ENCODE measurements at places on chromosomes 4 and X. TPM values are rescaled to one million over a fixed set of nuclear protein-coding genes. Genes with fewer than 3 reads are reported as not detected.

ANKRD50 gene
- 6.5 TPM for polyA plus RNA-seq

CXorf49B gene
- polyA plus RNA-seq, result not detected

HSFX1 gene
- 0.12 TPM for polyA plus RNA-seq

PDGFC gene
- 22.4 TPM for polyA plus RNA-seq

PCDH11X gene
- not detected for polyA plus RNA-seq

SRPX gene
- polyA plus RNA-seq, result 44.9 TPM

MAGEA6 gene
- polyA plus RNA-seq, result not detected

MAP3K15 gene
- polyA plus RNA-seq, result 0.07 TPM

CDX4 gene
- polyA plus RNA-seq, result not detected

LGI2 gene
- polyA plus RNA-seq, result 0.01 TPM

LRIT3 gene
- polyA plus RNA-seq, result 0.04 TPM

STPG2 gene
- not detected for polyA plus RNA-seq

DRP2 gene
- polyA plus RNA-seq, result 0.12 TPM

CXCL10 gene
- not detected for polyA plus RNA-seq

NSDHL gene
- 13.7 TPM for polyA plus RNA-seq

DNA sequence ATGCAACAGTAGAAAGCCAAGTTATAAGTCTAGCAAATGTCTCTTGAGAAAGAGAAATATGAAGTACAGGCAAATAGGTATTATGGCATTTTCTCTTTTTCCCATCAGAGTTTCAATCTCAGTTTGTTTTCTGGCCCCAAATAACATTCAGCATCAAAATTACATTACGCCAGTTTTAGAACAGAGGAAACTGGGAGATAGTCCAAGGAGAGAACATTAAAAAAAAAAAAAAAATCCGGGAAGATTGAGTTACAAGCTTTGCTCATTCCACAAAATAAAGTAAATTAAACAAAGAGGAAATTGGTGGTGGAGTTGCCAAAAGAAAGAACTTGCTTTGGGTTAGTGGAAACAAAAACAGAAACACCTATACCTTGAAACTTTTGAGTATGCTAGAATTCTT, 50.4 kb upstream of the IL13RA2 start:
- no peak for DNase-seq

DNA sequence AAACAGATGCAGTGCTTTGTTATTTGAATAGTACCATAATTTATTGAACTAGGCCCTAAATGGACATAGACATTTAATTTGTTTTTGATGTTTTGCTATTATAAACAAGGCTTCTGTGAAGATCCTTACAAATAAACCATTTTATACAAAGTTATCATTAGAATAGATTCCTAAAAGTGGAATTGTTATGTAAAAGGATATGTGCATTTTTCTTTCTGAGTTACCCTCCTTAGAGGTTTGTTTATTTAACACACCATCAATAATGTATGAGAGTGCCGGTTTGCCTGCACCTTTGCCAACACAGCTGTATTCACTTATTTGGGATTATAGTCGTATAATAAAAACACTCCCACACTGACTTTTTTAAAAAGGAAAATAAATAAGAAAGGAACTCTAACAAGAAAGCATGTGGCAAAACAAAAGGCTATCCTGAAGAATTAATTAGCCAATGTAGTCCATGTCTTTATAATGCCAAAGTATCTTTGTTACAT, 84.8 kb downstream of the PAK3 start:
- no peak for DNase-seq

DNA sequence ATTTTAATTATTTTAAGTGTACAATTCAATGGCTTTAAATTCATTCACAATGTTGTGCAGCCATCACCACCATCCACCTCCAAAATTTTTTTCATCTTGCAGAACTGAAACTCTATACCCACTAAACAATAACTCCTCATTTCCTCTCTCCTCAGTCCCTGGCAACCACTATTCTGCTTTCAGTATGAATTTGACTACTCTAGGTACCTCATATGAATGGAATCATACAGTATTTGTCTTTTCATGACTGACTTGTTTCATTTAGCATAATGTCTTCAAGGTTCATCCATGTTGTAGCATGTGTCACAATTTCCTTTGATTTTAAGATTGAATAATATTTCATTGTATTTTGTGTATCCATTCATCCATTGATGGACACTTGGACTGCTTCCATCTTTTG, 46.9 kb downstream of the KIF4A start:
- DNase-seq, result no peak

DNA sequence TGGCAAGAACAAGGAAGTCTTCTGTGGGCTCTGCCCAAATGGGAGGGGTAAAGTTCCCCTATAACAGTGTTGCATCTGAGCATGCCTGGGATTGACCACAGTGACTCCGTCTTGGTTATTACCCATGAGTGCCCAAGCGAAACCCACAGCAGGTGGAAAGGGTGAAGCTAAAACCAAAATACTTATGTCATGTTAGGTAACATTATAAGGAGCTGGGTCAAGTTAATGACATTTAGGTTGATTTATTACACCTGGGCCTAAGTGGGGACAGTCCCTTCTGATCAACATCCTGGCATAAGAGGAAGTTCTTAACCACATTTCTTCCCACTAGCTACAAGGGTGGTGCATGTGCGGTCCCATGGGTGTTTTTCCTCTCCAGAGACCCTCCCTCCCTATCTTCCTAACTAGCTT, 1.3 kb upstream of the ZNF732 start:
- no peak for DNase-seq

- DNase-seq, result no peak
Measured at GRCh38 chrX:43557792-43558191, 98.3 kb upstream of the MAOA start.

- DNase-seq, result no peak
Measured at GRCh38 chr4:4603067-4603466, 61.2 kb upstream of the STX18 start.

DNA sequence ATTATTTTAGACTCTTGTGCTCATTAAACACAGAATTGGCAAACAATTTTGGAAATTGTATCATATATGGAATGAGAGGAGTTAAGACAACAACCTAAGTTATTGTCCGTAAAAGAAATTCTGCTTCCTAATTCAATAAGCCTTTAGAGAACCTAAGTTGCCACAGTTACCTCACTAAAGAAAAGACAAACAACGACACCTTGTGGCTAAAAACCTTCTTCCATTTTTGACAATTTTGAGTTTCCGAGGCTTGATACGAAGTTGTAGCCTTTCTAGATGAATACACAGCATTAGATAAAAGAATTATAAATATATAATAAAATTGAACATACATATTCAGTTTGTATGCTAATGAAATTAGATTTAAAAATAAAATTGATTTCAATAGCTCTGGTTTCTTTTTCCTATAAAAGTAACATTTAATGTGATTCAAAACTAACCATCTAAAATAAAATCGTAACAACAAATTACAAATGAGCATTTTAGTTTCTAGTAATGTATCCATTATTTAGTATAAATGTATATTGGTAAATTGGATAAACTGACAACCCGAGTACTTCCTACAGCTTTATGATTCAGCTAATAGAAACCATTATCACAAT, 275.1 kb downstream of the GPM6A start:
- DNase-seq, result no peak

GRCh38 chrX:150446151-150446550, 83.0 kb downstream of the MAMLD1 start:
- DNase-seq, result no peak

GRCh38 chr4:2796849-2797544, 4.1 kb downstream of the SH3BP2 start:
- no peak for DNase-seq

GRCh38 chr4:61500883-61501282, 300.8 kb downstream of the ADGRL3 start:
- no peak for DNase-seq

- DNase-seq, result peak; percentile 31
Measured at GRCh38 chr4:106421441-106422296, 53.1 kb upstream of the GIMD1 start.

GRCh38 chrX:35722128-35722527, 76.0 kb upstream of the MAGEB16 start:
- no peak for DNase-seq

GRCh38 chrX:37817579-37817978, 29.8 kb downstream of the DYNLT3 start:
- no peak for DNase-seq

GRCh38 chr4:45346816-45347435, 620.6 kb upstream of the GNPDA2 start:
- no peak for DNase-seq

DNA sequence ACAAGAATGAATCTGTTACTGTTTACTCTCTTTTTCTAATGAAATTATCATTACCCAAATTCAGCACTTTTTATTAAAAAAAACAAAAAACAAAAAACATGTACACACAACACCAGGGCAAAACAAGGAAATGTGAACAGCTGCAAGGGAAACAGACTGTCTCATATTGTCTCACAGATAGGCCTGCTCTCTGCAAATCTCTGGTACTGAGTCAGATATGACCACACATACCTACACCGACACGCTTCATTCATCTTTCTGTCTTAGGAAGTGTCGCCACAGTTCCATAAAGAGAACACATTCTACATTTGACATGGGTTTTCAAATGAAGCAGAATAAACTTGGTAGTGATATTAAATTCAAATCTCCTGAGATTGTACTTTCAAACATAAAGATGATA, 92.2 kb upstream of the GPR34 start:
- DNase-seq, result no peak

- DNase-seq, result no peak
Measured at GRCh38 chr4:44150091-44150576, 298.5 kb downstream of the KCTD8 start.

- no peak for DNase-seq
Measured at GRCh38 chr4:80806472-80806871, 224.0 kb upstream of the BMP3 start.

- no peak for DNase-seq
Measured at GRCh38 chr4:9765091-9765490, 16.3 kb upstream of the DRD5 start.

DNA sequence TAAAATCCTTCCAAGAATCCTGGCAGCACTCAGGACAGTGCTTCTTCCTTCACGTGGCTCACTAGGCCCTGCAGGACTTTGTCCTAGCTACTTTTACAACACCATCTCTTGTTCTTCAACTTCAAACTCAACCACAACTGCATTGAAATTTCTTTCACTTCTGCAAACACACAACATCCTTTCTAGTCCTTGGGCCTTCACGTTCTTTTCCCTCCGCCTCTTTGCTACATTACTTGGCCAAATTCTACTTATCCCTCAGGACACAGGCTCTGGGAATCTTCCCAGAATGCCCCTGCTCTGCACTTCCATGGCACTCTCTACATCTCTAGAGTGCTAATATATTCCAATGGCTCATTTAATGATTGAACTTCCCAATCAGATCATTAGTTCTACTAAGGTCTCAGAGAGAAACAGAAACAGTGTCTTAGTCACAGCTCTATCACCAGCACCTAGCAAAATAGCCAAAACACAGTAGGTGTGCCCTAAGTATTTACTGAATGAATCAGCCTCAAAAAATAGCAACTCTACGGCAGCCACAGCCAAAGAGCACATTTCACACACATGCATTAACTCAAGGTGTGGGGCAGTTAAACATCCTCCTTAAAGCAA, 73.3 kb downstream of the MANBA start:
- DNase-seq, result no peak

DNA sequence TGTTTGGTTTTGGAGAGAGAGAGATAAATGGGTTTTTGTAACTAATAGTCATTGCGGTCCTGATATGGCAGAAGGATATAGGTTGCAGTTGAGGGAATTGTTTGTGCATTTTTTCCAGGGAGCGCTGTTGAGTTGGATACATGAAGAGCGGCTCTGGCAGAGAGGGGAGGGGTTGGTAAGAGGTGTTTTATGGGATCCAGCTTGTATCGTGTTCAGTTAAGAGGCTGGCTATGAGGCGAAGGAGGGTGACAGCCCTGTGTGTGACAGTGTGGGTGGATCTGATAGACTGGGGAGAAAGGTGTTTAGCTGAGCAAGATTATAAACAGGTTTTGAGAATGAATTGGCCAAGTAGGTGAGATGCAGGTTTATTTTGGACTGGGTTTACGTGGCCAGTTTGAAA, 1.5 kb downstream of the SPANXN4 start:
- DNase-seq, result no peak

DNA sequence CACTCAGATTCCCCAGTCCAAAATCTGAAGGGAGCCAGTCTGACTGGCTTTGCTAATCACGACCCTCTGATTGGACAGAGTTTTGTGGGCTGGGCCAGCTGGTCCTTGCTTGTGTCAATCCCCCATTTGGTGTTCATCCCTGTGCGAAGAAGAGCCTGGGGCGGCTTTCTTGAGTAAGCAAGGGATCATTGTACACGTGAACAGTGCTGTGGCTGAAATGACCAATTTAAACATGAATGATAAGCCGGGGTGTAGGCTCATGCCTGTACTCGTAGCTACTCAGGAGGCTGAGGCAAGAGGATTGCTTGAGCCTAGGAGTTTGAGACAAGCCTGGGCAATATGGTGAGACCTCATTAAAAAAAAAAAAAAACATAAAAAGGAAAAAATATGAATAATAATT, 379.1 kb downstream of the RAPGEF2 start:
- no peak for DNase-seq

- peak; percentile 36 for DNase-seq
Measured at GRCh38 chrX:149504915-149505651, at the start of gene IDS. Gene IDS (minus strand): TSS chrX:149505306. CDS start chrX:149505137, 169 bp downstream.

DNA sequence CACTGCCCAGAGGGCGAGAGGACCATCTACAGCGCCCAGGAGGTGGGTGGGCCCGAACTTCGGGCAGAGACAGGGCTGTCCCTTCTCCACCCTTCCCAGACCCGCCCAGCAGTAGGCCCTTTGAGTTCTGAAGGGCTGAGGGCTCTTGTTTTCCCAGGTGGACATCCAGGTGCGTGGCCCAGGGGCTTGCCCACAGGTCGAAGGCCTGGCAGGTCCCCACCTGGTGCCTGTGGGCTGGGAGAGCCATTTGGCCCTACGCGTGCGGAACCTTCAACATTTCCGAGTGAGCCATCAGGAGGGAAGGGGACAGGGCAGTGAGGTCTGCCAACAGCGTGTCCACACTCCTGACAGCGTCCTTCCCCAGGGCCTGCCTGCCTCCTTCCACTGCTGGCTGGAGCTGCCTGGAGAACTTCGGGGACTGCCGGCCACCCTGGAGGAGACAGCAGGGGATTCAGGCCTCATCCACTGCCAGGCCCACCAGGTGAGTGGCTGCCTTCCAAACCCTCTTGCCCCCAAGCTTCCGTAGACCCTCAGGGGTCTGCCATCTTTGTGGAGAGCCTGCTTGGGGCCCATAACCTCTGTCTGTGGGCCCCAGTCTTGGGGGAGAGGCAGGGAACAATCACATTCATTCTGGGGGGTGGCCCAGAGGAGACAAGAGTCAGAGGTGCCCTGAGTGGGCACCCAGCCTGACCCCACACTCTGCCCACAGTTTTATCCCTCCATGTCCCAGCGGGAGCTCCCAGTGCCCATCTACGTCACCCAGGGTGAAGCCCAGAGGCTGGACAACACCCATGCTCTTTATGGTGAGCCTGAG, 6.8 kb downstream of the PLXNB3 start:
- no peak for DNase-seq

- no peak for DNase-seq
Measured at GRCh38 chr4:22695029-22695428, 2.3 kb downstream of the GBA3 start.
